Globus pallidus (tissue), 1 donor: ENCODE measurements at places on chromosomes 6 and 20.

GRCh38 chr6:89190741-89191140 is 26.4 kb downstream of the GABRR1 start:
- no peak for DNase-seq

DNA sequence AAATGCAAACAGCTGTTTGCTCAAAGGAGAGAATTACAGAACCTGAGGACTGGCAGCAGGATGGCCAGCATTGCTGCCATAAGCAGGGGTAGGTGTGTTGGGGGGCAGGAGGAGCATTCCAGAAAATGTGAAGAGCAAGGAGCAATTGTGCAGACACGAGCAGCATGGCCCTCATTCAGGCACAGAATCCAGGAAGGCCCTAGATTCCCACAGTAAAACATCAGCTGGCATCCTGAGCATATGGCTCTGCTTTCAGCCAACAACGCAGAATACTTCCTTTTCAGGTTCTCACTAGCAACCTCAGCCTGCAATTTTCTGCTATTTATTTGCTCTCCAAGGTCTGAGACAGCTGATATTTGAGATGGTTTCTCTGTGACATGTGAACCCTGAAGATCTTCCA is 243.4 kb upstream of the POU3F2 start:
- no peak for DNase-seq

GRCh38 chr6:40930555-40930954 is 108.5 kb downstream of the UNC5CL start:
- DNase-seq: no peak

- no peak for DNase-seq
These were observed 71.2 kb upstream of the CCN6 start for GRCh38 chr6:111982681-111983080.

- no peak for DNase-seq
These were observed 17.5 kb downstream of the RBM38 start for GRCh38 chr20:57408536-57409233.

DNA sequence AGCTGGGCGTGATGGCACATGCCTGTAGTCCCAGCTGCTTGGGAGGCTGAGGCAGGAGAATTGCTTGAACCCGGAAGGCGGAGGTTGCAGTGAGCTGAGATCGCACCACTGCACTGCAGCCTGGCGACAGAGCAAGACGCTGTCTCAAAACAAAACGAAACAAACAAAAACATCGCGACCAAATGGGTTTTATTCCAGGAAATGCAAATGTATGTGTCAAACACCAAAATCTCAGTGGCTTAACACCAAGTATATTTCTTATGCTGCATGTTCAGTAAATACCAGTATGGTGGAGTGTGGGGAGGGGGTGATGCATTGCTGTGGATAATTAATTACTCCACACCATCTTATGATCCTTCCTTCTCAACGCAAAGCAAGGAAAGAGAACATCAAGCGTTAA is 28.1 kb downstream of the ACTR5 start:
- no peak for DNase-seq

- DNase-seq: no peak
These were observed 1.1 kb downstream of the MYLK2 start for GRCh38 chr20:31820228-31820627.

- DNase-seq: peak; percentile 41
These were observed 18.3 kb downstream of the MPC1 start for GRCh38 chr6:166364456-166364855.

DNA sequence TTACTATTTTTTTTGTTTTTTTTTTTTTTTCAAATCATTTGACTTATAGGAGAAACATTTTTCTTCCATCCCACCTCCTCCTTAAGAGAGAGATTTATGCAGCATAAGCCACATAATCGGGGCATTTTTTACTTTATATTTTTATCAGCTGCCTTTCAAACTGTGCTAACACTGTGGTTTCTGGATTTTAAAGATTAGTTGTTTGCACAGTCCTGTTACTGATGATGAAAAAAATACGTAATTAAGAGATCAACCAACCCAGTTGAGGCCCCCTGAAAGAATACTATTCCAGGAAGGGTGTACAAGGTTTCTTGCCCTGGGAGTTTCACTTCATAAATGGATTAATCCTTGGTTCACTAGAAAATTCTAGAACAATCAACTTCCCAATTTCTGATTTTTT is 68.3 kb downstream of the MMS22L start:
- peak; percentile 11 for DNase-seq

GRCh38 chr6:113651920-113652319 is 205.2 kb upstream of the MARCKS start:
- no peak for DNase-seq

DNA sequence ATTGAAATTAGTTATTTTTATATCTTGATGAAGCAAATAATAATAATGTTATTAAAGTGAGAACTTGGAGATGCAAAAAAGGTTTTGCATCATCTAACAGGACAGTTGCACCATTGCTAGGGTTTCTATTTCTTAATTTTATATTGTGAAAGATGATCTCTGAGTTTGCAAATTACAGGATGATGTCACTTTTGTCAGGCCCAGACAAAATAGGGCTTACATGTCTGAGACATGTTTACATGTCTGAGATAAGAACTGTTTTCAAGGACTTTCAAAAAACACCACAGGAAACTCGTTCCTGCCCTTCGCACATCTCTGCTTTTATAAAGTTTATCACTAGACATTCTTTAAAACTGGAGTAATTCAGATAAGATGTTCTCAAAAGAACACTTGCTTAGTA is 1075.8 kb upstream of the MANEA start:
- no peak for DNase-seq

DNA sequence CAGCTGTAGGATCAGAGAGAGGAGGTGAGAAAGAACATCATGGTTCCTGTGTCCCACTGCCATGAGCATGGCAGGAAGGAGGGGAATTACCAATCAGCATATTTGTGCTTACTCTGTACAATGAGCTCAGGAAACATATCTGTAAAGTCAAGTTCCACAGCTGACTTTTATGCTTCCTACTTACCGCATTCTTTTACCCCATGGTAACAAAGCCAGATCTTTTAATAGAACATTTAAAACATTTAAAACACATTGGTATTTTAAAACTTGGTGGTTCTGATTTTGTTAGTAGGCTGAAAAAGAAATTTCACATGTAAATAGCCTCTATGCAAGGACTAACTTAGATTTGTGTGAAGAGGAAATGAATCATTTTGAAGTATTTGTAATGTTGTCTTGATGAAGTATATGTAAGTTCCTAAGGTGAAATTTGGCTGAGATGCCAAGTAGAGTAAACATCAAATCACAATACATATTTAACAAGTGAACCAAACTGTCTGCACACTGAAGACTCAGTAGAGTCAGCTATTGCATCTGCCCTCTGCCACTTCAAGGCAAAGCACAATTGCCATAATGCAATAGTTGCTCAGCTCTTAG is 114.7 kb downstream of the GJA10 start:
- DNase-seq: no peak

DNA sequence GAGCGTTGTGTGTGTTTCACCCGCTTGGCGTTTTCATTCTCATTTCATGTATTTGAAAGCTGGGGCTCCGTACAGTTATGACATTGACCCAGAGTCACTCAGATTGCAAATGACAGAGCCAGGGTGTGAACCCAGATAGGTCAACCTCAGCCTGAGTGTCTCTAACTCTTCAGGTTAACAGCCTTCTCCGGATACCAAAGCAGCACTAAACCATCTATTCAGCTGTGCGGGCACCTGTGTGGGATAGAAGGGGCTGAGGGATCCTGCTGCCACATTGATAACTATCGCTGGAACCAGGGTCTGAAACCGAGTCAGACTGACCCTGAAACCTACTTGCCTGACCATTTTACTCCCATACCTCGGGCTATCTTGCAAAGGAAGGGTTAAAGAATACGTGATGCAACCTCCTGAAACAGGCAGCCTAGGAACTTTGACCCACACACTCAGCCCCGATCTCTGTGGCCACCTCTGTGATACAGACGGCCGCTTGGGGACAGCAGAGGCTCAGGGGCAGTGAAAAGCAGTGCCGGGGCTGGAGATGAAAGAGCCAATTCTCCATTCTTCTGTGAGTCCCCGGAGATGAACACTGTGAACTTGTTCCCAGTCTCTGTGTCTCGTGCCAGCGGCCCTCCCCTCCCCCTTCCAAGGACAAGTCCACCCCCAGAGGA is 233.5 kb upstream of the QKI start:
- peak; percentile 98 for DNase-seq

GRCh38 chr6:137638926-137639706 is 144.9 kb upstream of the OLIG3 start:
- no peak for DNase-seq

GRCh38 chr20:61925555-61926252 is 140.0 kb downstream of the TAF4 start:
- DNase-seq: no peak

DNA sequence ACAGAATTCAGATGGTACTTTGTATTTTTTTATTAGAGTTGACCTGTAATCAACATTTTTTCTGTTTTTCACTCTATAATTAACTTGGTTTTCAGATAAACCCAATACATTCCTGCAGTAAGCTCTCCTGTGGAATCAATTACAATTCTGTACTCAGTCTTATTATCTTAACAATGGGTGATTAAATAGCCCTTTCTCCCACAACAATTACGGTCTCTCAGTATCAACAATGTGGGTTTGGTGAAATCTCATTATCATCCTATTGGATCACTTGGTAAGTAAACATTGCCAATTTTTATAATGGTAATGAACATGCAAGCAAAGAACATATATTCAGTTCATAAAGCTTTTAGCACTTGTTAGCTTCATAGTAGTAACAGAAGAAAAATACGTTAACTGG is 438.9 kb upstream of the EPHA7 start:
- no peak for DNase-seq

GRCh38 chr6:127206531-127207095 is 60.1 kb upstream of the RNF146 start:
- DNase-seq: no peak

- no peak for DNase-seq
These were observed 47.5 kb downstream of the FOXC1 start for GRCh38 chr6:1657116-1657770.
